Spinal cord (tissue), 10 donors: ENCODE measurements at places on chromosomes 3 and 15. TPM values are rescaled to one million over a fixed set of nuclear protein-coding genes. Genes with fewer than 3 reads are reported as not detected.

DNA sequence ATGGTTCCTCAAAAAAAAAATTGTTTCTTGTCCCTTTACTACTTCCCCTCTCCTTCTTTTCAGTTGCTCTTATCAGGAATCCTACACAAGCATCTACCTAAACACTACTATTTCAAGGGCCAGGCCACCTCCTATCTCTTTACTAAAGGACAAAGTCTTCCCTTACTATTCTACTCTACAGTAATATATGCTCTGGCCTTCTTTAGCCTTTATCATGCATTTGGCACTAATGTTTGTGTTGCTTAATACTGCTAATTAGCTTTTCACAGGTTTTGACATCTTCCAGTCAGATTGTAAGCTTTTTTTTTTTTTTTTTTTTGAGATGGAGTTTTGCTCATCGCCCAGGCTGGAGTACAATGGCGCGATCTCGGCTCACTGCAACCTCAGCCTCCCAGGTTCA, 5.3 kb downstream of the CEP19 start:
- H3K36me3 ChIP-seq, result no peaks in the 10 kb centered on the region
- DNase-seq, result no peak
- H3K4me3 ChIP-seq, result no peak overlapping the region
- peaks cover 9% of the 10 kb centered on the region for H3K4me1 ChIP-seq
- no peak overlapping the region for H3K27ac ChIP-seq

- DNase-seq, result no peak
- H3K27me3 ChIP-seq, result no peaks in the 10 kb centered on the region
- H3K36me3 ChIP-seq, result peaks cover 25% of the 10 kb centered on the region
- H3K4me3 ChIP-seq, result no peak overlapping the region
These were observed 162.7 kb upstream of the LINGO1 start for GRCh38 chr15:77795446-77795845.

DNA sequence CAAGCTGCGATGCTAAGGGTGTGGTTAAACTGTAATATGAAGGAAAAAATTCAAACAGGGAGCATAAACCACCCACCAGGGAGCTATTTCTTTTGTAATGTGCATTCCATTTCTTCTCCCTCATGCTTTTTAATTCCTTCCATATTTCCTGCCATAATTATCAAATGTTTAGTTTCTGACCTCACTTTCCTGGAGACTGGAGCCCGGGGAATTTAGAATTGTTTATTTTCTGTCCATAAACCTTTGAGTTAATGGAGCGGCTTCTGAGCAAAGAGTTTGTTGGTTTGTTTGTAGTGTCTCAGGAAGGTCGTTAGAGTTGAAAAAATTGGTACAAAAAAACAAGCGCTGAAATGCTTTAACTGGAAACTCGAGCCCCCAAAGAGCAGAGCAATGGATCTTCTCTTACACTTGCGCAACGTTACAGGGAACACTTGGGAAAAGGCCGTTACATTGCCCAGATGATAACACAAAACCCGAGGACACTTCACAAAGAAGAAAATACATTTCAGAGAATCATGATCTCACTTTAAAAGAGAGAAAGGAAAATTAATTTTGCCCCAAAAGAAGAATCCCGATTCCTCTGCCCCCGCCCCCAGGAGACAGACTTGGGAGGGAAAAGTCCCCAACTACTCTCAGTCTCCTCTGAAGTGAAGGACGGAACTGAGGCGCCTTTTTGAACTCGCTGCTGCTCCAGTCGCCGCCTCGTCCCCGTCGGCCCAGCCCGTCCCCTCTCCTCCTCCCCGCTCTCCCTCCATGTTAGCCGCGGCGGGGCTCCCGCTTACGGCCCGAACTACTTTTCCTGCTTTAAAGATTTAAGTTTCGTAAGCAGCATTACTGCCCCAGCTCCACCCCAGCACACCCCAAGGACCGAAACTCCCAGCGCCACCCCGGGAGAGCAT, 842 bp downstream of the FSTL1 start:
- H3K27me3 ChIP-seq, result no peaks in the 10 kb centered on the region
- no peak for DNase-seq
- no peaks in the 10 kb centered on the region for H3K36me3 ChIP-seq

DNA sequence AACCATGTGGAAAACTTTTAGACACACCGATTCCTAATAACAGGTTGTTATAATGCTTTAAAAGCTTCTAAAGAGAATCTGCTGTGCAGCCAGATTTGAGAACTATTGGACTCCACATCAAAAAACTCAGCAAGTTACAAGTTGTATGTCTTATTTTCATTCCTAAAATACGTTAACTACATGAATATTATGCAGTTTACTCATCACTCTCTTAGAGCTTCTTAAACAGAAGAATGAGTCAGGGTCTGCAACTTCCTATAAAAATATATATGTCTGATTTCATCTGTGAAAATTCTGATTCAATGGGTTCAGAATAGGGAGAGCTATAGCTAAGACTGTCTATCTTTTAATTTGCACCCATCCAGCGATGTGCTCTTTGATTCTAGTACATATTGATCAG, 244.2 kb upstream of the EPHA3 start:
- H3K4me3 ChIP-seq, result no peak overlapping the region
- H3K27me3 ChIP-seq, result no peaks in the 10 kb centered on the region
- H3K4me1 ChIP-seq, result no peaks in the 10 kb centered on the region
- no peaks in the 10 kb centered on the region for H3K36me3 ChIP-seq
- DNase-seq, result no peak
- no peak overlapping the region for H3K27ac ChIP-seq

Gene RTP4
- 1.2 TPM for total RNA-seq

DNA sequence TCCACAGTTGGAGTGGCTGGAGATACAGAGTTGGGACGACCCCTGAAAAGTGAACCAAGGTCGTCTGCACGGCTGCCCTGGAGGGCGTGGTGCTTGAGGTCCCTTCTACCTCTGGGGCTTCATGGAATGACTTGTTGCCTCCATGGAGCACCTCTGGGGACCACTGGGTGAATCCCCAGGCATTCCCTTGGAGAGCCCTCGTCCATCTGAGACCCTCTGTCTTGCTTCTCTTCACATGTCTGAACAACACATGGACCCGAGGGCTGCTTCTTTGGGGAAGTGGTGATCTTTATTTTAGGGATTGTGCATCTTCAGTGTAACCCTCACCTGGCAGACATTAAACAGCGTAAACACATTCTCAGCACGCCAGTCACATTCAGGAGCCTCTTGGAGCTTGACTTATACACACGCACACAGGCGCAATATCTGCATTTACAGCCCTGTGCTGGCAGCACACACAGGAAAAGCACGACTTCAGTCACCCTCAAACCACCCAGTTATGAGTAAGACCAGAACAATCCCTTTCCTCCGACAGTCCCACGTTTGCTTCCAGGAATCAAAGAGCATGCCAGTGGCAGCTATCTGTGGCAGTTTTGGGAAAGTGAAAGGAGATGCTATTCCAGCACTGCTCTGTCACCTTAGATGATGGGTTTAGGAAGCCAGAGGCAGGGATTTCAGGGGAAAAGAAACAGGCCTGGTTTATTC, 12.6 kb downstream of the FAM107A start:
- H3K36me3 ChIP-seq, result peaks cover 27% of the 10 kb centered on the region
- no peak overlapping the region for H3K4me3 ChIP-seq
- H3K4me1 ChIP-seq, result no peaks in the 10 kb centered on the region
- no peak overlapping the region for H3K27ac ChIP-seq
- no peak for DNase-seq

Gene PATL2
- 0.72 TPM for total RNA-seq
